ENCODE measurements at places on chromosomes 5 and 9.

DNA sequence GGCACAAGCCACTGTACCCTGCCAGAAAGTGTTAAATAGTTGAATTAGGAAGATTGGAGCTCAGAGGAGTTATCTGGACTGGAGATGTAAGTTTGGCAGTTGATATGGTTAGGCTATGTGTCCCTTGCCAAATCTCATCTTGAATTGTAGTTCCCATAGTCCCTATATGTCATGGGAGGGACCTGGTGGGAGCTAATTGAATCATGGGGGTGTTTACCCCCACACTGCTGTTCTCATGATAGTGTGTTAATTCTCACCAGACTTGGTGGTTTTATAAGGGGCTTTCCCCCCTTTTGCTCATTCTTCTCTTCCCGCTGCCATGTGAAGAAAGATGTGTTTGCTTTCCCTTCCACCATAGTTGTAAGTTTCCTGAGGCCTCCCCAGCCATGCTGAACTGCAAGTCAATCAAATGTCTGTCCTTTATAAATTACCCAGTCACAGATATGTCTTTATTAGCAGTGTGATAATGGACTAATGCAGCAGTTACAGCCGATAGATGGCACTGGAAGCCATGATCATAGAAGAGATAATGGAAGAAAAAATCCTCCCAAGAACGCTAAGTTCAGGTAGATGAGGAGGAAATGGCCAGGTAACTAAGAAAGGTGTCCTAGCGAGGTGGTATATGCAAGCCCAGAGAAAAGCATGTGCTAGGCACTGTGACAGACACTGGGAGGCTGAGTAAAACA lies 51.4 kb downstream of the TNFSF8 start:
- DNase-seq, result no peak

DNA sequence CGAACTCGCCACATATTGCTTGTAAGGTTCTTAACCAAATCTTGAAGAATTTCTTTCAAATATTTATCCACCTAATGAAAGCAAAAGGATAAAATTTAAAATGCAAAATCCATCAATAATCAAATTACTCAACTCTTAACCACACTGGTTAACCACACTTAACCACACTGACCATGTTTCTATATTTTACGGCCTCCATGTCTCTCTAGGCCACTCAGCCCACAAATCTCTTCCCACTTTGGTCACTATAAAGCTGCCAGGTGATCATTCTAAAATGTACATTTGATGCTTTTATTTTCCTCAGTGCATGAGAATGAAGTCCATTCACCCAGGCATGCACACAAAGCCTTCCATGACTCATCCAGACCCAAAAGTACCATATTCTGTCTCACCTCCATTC lies 56.4 kb upstream of the OR2K2 start:
- no peak for DNase-seq

DNA sequence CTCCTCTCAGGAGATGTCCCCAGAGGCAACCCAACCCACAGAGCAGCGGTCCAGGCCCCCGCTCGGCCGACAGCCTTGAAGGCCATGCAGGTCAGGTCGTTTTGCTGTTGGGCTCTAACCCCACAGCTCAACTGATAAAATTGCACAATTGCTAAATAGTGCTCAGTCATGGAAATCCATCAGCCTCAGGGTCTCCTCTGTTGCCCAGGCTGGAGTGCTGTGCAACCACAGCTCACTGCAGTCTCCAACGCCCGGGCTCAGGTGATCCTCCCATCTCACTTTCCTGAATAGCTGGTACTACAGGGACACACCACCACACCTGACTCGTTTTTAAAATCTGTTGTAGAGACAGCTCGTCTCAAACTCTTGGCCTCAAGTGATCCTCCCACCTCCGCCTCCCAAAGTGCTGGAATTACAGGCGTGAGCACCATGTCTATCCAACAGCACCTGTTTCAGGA lies 18.3 kb downstream of the BRD3OS start:
- DNase-seq, result no peak

DNA sequence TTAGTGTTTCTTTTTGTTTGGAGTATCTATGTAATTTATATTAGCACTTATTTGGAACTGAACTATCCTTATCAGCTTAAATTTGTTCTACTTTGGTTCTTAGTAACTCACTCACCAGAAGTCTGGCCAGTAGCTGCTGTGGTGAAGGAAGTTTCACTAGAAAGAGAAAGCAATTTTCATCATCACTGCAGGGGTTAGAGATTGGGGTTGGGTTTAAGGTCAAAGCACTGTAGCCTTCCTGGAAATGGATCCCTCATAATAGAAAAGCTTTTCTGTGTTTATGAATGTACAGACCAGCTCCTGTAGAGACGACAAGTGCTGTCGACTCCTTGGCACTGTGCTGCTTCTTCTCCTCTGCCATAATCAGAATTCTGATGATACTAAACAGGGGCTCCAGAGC lies 22.2 kb downstream of the MROH2B start:
- DNase-seq, result no peak

DNA sequence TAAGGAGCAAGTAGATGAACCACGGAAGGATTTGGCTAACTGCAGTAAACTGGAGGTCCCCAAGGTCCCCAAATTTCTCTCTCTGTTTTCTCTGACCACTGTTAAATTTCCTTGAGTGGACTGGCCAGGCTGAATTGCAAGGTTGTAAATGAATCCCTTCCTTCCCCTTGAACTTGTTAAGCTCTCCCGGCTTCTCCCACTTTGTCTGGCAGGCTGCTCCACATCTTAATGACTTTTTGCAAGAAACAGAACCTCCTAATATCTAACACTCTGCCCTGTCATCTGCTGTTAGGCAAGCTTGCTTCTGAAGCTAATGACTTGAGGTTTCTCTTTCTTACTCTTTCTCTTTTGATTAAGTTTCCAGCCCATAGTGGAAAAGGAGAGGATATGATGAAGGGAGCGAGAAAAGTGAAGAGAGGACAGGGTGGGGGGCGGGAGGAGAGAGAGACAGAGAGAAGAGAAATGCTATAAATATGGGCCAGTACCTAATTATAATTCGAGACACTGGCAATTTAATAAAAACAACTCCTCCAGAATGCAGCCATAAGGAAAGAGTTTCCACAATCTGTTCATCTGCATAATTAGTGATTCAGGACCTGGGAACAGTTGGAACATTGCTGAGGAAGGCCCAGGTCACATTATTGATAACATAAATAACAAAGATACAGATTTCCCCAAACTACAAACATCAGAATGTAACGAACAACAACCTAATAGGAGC lies 437.3 kb upstream of the MPDZ start:
- no peak for DNase-seq

DNA sequence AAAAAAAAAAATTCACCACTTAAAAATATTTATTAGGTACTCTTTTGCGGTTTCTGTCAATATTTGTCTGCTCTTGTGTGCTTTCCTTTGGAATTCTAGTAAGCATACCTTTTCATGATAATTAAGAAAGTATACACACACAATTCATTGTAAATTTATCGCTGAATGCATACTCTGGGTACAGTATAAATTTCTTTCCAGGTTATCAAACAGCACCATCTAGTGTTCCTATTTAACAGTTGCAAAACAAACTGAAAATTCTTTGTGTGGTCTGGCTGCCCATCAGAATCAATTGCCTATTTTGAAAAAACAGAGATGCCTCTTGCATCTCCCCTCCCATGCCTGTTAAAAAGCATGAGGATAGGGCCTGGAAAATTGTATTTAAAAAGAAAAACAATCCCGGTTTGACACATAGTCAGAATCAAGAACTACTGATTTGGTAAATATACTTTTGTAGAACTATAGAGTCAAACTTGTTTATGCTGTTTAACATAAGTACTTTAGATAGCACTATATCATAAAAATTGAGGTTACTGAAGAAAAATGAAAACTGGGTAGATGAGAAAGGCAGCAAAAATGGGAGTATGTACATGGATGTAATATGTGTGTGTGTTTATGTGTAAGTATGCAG lies 16.2 kb downstream of the PGGT1B start:
- DNase-seq, result peak; percentile 61

DNA sequence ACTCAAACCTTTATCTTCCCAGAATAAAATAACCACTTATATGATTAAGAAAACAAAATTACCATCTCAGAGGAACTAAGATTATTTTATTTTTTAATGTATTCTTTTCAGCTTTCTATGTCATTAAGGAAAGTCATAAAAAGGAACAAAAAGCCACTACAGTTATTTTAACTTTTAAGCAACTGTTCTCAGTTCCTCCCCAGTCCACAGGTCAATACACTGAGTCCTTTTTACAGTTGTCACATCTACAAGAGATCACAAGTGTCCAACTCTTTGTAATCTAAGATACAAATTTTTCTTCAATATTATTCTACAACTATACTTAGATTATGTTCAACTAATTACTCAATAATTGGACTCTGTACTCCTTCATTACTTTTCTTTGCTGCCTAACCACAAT lies 782.8 kb upstream of the ACO1 start:
- no peak for DNase-seq

DNA sequence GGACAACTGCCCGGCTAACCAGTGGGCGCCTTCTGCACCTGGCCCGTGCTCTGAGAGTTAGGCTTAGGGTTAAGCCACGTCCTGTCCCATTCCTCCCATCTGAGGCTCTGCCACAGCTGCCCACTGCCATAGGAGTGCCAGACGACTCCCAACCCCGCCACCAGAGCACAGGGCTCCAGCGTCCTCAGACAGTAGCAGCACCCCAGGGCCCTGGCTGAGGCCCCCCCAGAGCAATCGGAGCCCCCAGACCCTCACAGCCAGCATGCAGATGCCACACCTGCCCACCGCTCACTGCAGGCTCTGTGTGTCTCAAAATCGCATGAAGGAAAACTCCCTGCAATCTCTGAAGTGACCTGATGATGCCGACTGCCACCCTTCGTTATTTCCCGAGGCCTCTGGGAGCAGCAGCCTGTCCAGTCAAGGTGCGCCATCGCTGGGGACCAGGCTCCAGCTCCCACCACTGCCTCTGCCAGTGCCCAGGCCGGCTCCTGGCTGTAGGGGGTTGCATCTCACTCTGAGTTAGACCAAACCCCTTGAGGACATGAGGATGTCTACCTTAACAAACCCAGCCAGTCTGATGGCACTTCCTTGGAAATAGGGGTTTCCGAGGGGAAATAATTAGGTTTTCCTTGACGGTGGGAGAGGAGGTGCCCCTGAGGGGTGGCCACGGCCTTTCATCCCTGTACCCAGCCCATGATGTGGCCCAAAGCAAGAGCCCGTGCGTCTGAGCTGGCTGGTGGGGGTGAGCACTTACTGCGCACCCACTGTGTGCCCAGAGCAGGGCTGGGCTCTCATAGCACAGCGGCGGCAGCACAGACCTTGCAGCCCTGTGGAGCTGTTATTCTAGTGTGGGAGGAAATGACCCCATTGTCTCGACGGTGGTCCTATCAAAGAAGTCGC lies 58.0 kb upstream of the RNF130 start:
- no peak for DNase-seq
